Activated CD8-positive, alpha-beta memory T cell treated with anti-CD3 and anti-CD28 coated beads for 1 hour (primary cell): ENCODE measurements at places on chromosomes 3 and 15.

GRCh38 chr3:184314700-184315542, 515 bp downstream of the EIF4G1 start:
- DNase-seq, result peak; percentile 49

- no peak for DNase-seq
Measured at GRCh38 chr3:63937661-63938651, 25.8 kb upstream of the SCAANT1 start.

- DNase-seq, result no peak
Measured at GRCh38 chr3:158912621-158913020, 110.8 kb downstream of the MFSD1 start.

DNA sequence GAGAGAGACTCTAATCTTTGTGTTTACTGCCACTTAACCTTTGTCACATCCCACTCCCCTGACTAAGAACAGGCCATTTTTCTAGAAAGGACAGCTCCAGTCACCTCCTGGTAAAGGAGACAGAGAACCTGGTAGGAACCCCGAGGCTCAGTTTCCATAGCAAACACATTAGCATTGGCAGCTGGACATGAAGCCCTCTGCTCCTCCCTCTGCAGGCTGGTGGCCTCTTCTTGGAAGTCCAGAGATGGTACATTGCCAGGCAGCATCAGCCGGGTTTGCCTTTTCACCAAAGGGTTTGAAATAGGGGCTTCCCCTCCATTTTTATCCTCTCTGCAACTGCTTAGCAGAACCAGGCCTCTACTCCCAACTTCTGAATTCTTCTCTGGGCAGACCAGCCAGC, 213.4 kb upstream of the SEMA6D start:
- DNase-seq, result no peak

DNA sequence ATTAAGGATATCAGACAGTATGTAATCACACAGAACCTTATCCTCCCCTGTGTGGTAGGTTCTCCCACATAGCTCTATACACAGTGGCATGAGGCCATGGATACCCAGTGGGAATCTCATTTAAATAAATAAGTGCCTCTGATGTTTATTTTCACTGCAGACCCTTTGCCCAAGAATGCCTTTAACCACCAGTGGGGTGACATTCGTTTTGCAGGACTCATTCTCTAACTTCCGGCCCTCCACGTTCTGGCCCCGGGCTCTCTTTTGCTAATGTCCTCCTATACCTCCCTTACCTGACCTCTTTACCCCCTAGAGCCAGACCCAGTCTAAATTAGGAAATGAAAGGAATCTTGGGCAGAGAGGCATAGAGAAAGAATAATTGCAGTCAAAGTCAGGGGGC, 8.3 kb downstream of the CCDC80 start:
- no peak for DNase-seq

GRCh38 chr3:176992565-176992964, 204.7 kb downstream of the TBL1XR1 start:
- DNase-seq, result no peak
